ENCODE measurements at places on chromosomes 6 and 20.

DNA sequence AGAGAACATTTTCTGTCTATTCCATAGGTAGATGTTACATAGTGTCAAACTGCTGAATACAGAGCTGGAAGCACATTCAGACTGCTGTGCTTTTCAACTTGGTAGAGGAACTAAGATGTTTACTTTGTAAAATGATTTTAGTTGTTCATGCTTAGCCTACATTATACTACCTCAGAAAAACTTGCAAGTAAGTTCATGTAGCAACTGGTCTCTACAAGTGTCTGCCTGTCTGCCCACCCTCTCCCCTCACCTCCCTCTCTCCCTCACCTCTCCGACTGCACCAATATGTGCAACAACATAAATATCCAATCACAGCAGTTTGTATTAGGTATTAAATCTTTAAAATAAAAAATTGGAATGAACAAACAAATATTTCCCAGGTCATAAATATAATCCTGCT lies 25.3 kb downstream of the ELOVL4 start:
- DNase-seq = no peak

DNA sequence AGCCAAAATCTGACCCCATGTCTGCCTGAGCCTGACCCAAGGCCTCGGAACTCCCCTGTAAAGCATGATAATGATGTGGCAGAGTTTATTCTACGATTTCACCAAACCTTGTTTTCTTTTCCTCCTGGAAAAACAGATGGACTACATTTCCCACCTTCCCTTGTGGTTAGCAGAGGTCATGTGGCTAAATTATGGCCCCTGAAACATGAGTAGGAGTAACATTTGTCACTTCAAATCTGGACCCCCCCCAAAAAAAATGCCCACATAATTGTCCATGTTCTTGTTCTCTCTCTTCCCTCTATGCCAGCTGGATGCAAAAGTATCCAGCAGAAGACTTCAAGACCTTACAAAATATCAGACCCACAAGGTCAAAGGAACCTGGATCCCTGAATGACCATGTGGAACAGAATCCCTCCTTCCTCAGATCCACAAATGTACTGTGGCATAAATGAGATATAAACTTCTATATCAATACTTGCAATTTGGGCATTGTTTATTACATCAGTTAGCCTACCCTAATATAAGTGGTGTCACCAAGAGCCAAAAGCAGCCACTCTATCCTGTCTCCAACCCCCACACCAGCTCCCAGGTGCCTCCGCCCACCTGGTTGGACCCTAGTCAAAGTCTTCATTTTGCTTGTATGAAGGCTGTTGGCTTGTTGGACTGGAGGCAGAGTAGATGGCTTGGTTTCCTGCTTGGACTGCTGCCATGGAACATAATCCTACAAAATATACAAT lies 1.4 kb downstream of the C20orf96 start:
- DNase-seq = no peak

GRCh38 chr6:113723182-113723581 lies 134.0 kb upstream of the MARCKS start:
- no peak for DNase-seq

GRCh38 chr20:44218446-44218845 lies 7.9 kb upstream of the OSER1 start:
- DNase-seq = no peak

DNA sequence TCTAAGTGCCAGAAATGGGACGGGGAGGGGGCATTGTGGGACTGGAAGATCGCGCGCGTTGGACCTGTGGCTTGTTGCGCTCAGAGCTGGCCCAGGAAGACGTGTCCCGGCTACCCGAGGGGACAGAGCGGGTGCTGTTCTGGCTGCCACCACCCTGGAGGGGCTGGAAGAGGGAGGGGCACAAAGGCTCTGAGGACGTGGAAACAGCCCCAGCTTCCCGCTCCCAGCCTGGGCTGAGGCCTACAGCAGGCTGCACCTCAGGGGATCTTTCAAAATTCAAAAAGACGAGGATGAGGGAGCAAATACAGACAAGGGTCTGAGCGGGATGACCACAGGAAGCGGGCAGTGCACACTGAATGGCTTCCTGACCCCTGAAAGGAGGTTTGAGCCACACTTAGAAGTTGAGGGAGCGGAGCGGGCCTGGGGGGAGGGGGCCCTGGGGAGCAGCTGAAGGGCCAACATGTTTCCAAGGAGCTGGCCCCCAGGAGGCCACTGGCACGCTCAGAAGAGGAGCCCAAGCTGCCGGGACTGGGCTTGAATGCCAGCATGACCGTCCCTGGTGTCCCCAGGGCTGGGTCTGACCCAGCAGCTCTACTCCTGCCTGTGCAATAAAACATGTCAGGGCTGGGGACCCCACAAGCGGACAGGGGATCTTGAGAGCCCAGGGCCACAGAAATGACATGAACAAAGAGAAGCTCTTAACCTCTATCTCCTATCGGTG lies 1.3 kb downstream of the OXT start:
- DNase-seq = no peak

DNA sequence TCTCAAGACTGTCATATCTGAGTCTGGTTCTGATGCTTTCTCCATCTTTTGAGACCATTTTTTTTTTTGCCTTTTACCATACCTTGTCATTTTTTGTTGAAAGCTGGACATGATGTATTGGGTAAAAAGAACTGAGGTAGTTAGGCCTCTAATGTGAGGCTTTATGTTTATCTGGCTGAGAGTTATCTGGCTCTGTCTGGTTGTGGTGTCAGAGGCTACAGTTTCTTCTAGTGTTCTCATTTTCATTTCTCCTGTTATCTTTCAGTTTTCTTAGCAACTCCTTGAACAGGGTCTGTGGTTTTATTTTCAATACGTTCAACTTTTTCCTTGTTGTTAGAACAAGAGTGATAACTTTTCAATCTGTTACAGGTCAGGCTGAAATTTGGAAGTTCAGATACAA lies 49.2 kb upstream of the ATXN1 start:
- DNase-seq = peak; percentile 9

DNA sequence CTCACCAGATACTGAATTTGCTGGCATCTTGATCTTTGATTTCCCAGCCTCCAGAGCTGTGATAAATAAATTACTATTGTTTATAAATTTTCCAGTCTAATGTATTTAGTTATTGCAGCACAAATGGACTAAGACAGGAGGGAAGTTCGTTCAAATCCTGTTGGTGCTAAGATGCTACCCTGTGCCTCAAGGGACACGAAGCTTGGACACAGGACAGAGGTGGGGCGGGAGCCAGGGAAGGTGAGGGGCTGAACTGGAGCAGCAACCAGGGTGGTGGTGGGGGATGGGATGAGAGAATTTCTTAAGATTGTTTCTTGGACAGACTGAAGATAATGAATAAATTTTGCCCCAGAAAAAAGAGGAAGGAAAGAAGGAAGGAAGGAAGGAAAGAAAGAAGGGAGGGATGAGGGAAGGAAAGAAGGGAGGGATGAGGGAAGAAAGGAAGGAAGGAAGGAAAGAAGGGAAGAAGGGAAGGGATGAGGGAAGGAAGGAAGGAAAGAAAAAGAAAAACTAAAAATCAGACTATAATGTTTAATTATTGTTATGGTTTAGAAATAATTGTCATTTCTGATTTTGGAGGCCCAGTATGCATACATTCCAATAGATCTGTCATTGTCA lies 127.2 kb downstream of the CDC5L start:
- DNase-seq = no peak

DNA sequence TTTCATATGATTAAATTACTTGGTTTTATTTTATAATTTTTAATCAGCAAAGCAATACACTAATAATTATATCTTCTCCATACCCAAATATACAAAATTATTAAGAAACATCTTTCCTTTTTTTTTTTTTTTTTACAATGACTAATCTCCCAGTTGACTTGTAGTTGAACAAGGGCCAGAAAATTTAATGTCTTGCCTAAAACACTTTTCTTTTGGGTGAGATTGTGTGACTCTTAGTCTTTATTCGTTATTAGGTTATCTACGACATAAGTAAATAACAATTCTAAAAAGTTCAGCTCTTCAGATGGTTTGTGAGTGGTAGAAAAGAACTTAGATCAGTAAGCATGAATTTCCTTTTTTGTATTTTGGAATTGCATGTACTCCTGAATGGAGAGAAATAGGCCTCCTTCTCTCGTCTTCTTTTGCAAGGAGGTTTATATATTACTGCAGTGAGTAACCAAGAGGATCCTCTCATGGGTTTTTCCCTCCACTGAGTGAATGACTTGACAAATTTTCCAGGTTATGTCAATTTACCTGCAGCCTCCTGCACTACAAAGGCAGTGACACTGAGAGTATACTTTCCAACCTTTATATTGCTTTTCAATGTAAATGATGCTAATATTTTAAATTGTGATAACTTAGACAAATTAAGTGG lies 364.5 kb upstream of the CITED2 start:
- DNase-seq = no peak

- DNase-seq = no peak
Observed at GRCh38 chr6:19465760-19466159, 371.4 kb upstream of the ID4 start.

DNA sequence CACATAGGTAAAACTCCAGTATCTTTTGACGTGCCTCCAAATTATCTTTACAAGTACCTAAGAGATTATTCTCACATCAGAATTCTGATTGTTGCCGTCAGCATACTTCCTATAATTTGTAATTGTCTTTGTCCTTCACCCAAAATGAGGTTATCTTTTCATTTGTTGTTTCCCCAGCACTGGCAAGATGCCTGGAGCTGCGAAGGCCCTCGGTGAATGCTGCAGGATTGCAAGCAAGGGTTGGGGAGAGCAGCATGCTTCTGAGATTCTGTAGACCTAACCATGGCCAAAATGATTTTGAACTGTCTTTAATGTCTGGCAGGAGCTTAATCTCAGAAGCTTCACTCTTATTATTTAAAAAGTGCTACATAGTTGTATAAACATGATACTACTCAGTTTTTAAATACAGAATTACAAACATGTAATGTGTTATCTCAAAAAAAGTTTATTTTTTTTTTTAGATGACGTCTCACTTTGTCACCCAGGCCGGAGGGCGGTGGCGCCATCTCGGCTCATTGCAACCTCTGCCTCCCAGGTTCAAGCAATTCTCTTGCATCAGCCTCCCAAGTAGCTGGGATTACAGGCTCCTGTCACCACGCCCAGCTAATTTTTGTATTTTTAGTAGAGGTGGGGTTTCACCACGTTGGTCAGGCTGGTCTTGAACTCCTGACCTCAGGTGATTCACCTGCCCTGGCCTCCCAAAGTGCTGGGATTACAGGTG lies 88.7 kb downstream of the ELOVL5 start:
- no peak for DNase-seq

- no peak for DNase-seq
Observed at GRCh38 chr6:119160911-119161310, 82.4 kb upstream of the FAM184A start.

DNA sequence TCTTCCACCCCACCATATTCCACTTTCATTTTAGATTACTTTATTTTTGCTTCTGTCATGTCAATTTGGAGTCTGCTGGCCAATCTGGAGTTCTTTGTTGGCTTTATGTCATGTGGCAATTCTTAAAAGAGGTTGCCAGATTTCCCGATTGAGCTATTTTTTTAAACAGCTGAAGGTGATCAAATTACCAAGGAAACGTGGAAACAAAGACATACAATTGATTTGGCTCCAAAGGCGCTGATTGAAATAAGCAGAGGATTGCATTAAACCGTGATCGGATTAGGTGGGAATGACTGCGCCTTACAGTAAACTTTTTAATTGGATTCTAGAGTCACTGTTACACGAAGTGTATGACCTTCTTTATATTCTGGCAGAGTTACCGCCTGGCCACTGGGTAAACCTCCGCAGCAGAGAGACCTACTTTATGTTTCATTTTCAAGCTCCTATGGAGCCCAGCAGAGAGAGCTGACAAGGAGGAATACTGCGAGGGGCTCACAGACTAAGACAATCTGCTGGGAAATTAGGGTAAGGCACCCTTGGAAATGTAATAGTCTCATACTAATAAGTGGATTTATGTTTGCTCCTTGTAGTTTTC lies 37.9 kb downstream of the SIM1 start:
- no peak for DNase-seq

GRCh38 chr20:39282619-39283092 lies 320.5 kb downstream of the DHX35 start:
- no peak for DNase-seq

DNA sequence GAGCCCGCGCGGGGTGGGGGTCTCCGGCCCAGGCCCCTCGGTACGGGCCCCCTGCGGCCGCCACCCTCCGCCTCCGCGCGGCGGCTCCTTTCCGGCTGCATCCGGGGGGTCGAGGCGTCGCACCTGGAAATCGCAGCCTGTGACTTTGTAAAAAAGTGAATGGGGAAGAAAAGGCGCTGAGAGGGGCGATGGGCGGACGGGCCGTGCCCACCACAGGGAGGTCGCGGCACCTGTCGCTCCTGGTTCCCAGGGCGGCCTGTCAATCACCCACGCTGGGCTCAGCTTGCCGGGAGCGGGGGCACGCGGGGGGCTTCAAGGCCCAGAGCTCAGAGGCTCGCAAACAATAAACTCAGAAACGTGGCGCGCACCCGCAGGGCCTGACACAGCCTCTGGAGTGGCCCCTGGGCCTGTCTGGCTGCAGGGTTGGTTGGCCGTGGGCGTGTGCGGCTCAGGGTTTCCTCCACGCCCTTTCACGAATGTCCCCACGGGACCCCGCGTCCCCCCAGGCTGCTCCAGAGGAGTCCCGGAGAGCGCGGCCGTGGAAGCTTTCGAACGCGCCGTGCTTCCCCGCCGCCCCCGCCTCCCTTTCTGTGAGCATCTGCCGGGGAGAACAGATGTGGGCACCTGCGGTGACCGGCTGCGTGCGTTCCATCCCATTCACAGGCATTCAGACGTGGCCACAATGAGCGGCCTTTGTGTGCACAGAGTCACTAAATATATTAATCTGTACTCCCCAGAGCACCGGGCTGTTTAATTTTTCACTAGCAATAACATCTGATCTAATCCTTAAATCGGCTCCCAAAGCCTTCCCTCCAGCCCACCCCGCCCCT lies 6.1 kb upstream of the DLL1 start:
- no peak for DNase-seq

DNA sequence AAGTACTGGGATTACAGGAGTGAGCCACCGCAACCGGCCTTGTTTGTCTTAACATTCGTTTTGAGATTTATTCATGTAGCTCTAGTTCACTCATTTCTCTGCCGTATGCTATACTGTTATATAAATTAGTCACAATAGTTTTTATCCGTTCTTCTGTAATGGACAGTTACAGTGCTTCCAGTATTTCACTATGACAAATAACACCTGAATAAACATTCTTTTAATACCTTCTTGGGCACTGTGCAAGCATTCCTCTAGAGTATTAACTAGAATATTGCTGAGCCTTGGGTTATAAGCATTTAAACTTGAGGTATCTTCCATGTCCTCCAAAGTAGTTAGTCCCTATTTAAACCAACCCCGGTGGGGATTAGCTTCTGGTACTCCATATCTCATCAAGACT lies 45.6 kb downstream of the STK38 start:
- no peak for DNase-seq

DNA sequence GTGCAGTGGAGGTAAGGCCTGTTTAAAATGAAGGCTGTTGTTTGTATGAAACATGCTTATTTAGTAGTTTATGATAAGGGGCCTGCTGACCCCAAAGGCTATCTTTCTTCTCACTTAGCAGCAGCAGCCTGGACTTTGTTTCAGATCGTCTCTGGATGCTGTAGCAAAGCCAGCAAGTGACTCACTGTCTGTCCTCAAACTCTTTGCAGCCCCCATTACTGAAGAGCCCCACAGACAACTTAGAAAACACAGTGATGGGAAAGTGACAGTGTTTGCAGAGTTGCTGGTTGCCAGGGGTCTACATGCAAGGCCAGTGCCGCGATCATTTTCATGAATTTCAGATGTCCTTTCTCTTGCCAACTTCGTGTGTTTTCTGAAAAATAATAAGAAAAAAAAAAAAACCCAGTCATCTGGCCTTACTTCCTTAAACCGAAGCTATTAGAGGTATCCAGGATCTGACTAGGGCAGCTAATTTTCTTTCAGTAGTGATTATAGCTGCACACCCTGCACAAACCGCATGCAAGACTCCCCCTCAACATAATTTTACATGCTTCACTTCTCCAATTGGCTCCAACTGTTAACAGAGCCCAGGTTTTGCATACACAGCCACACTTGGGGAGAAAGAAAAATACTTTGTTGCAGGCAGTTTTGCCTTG lies 11.6 kb upstream of the F13A1 start:
- peak; percentile 25 for DNase-seq

Data from GM19239 (cell line).